Dorsolateral prefrontal cortex (tissue), 122 donors: ENCODE measurements at places on chromosomes 2 and 18. TPM values are rescaled to one million over a fixed set of nuclear protein-coding genes. Genes with fewer than 3 reads are reported as not detected.

DNA sequence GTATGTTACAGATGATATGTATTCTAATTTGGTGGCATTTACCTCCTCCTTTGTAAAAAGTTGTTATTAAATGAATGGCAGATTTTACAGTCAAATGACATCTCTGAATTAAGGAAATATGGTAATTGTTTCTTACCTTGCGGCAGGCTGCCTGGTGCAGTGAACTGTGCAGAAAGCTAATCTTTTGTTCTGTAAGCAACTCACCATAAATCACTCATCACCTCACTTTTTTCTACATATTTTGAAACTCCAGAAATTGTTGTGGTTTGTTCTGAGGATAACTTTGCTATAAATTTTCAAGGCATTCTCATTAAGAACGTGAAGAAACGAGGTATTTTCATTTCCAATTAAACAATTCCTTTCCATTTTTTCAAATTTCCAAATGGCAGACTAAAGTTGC is 52.7 kb downstream of the ST6GAL2 start:
- no peak for DNase-seq

DNA sequence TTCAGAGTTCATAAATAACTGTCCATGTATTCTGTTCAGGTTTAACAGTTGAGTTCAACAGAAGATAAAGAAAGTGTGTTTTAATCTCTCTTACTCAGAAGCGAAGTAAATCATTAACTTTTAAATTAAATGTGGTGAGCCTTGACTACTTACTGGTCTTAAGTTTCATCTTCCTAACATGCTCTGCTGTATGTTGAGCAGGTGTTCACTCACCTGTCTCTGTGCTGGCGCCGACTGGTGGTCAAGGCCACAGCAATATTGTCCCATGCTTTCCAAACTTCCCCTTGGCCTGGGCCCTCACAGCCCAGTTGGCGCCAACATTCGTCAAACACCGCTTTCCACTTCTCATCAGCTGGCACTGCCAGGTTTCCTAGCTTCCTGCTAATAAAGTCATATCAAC is 17.0 kb upstream of the MPP4 start:
- DNase-seq: no peak

The GREB1 gene
- total RNA-seq: 45.4 TPM

The LIMS4 gene
- total RNA-seq: 1.0 TPM

The UGT1A8 gene
- not detected for total RNA-seq

The ANKRD53 gene
- total RNA-seq: not detected
